ENCODE measurements at places on chromosomes 2 and 18. TPM values are rescaled to one million over a fixed set of nuclear protein-coding genes. Genes with fewer than 3 reads are reported as not detected.

DNA sequence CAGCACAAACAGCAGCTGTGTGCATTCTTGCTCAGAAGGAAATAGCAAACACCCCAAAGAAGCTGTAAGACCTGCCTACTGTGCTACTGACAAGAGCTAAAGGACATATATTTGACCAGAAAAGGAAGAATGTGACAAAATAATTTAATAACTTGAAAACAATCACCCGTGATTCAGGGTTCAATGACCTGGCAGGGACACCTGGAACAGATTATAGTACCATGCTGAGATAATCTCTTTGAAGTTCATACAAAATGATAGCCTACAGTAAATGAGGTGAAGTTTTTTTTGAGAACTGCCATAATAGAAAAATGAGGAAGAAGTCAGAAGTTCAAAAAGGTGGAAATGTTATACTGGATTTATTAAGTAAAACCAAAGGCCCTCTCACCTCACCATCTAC, 324.8 kb upstream of the GULP1 start:
- no peak for DNase-seq

DNA sequence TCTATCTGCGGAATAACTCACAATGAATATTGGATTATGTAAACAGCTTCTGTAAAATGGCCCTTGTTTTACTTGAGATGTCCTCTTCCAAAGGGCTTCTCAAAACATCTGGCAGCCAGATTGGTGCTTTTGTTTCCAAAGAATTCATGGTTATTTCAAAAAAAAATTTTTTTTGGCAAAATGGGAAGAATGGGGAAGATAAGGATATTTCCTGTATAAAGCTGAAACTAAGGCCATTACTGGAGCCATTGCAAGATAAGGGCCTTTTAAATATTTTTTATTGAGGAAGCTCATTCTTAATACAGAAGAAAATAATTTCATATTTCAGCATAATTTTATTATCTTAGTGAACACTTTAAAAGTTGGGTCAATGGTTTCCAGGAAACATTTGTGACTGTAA, 259.1 kb downstream of the GALNT13 start:
- no peak for DNase-seq

DNA sequence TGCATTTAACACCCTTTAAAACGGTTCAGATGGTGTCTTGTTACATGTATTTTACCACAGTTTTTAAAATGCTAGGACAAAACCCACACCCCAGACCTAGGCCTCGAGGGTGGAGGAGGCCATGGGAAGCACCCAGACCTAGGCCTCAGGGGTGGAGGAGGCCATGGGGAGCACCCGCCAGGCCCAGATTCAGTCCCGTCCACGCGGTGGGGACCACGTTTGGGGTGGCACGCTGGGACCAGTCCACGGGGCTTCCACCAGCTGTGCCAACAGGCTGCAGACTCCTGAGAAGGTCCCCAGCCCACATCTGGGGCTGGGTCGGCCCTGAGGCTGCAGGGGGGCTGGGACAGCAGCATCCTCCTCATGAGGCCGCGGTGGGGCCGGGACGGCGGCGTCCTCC, 63.4 kb downstream of the SLC66A2 start:
- no peak for DNase-seq

The CNDP1 gene
- not detected for total RNA-seq

DNA sequence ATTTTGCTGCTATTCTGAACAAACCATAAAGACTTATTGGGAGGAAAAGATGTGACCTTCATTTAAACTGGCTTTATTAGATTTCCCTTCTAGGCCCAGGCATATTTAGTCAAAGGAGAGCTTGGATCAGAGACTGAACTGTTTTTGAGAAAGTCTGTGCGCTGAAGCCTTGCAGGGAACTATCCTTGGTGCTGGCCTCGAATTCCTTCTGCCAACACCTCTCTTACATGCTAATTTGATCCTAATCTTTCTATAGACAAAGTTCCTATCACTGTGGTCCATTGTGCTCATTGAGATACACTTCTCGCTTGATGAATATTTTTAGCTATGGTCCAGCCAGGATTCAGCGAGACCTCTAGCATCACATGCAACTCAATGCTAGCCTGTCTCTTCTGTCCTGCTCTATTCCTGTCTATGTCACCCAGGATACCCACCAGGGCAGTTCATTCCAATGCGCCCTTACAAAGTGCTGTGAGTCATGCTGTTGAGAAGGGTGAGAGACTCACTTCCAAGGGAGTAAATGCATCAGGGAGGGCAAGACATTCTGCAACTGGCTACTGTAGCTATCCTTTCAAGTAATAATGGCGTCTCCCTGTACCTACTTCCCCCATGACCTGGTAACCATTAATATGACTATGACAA, 356.7 kb upstream of the LYPD1 start:
- DNase-seq: peak; percentile 4

- no peak for DNase-seq
Observed at GRCh38 chr2:234596696-234597575, 100.1 kb upstream of the ARL4C start.

GRCh38 chr2:157307021-157307420, 18.6 kb downstream of the ERMN start:
- peak; percentile 14 for DNase-seq

DNA sequence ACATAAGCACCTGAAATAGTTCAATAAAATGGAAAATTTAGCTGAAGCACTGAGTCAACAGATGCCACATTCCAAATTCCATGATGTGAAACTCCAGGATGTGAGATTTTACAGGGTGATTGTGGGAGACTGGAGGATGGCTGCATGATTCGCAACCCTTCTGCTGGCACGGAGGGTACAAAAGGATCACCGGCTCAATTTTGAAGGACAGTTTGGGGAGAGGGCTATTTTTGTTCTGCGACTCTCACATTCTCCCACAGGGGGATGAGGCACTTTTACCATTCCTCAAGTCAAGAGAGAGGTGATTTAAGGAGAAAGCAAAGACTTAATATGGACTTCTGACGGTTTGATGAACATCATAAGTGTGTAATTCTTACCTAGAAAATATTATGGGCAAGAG, 138.1 kb upstream of the CWC22 start:
- DNase-seq: no peak

DNA sequence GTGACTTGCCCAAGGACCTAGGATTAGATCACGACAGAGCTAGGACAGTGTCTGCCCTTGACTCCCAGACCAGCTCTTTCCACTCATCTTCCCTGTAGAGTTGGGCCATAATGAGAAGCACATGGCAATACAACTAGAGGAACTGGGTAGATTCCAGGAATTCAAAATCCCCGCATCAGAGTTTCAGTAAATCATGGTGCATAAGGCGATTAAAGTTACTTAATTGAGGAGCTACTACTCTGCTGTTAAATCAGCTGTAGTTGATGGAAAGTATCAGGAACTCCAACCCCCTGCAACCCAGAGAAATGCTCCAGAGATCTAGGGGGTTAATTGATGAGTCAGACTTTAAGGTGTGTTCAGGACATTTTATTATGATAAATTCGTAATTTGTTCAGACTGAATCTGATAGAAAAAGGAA, 5.7 kb downstream of the ANTXR1 start:
- no peak for DNase-seq

DNA sequence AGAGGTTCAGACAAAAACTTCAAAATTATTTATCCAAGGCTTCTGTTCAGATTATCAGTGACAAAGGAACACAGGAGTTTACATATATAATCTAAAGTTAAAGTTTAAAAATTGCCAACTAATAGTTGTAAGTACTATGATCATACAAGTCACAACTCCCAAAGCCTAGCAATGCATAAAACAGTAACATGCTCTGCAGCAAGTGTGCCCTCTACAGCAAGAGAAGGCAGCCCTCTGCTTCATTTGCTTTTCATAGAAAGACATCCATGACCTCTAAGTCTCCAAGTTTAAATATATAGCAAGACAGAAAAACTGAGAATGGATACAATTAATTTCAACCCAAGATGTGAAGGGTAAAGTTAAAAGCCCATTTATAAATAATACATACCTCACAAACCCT, 13.3 kb downstream of the RAB1A start:
- no peak for DNase-seq

GRCh38 chr2:73176205-73176880, 26.0 kb upstream of the NOTO start:
- no peak for DNase-seq

The ANKRD30B gene
- total RNA-seq: not detected

The GALNT13 gene
- 0.21 TPM for total RNA-seq

DNA sequence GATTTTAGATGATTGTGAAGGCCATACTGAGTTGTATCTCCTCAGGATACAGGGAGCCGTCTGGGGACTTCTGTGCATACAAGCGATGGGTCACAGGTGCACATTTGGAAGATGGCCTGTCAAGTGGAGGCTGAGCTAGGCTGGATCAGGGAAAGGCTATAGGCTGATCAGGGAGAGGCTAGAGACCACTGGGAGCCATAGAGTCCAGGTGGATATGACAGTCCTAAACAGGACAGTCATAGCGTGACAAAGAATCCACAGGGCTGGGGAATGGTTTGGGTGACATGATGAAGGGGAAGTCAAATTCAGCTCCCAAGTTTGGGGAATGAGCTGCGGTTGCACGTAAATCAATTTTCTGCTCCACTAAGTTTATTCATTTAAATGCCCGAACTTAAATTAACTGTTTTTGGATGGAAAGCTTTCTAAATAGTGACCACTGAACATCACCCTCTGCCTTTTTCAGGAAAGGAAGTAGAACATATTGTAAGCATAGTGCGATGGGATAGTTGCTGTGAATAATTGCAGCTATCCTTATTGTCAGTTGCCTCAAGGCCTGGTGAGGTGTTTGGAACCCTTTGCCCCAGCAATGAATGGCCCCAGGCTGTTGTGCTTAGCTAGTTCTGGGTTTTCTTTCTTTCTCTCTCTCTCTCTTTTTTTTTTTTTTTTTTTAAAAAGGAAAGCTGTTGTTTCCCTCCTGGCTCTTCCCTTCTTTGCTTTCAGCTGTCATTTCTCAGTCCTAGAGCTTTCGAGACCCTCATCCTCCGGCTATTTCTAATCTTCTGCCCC, 50.5 kb downstream of the KLHL29 start:
- no peak for DNase-seq

DNA sequence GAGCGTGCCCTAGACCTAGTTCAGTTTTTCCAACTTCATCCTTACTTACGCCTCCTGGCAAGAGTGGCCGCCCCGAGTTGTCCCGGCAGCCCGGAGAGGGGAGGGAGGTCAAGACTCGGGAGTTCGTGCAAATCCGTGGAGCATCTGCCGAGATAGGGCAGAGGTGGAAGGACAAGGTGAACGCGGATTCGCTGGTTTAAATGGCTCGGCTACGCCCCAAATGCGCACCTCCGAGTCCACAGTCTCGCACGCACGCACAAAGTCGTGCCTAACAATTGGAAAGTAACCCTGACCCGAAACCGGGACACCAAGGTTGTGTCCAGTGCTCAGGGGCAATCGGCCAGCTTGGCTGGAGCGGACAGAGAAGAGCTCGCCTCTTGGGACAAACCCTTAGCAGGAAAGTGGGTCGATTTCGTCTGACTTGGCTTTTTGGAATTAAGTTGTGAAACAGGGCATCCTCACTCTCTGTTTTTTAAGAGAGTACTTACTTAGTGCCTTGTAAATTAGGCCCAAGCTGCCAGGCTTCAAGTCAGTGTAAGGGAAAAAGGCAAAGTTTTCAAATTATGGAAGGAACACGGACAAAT, 726 bp upstream of the SS18 start:
- no peak for DNase-seq

The CDK5R2 gene
- total RNA-seq: 0.27 TPM

GRCh38 chr2:104473546-104473945, 380.4 kb upstream of the POU3F3 start:
- no peak for DNase-seq

Measured in HT1080 (cell line).